Cardiac fibroblast (primary cell): ENCODE measurements at places on chromosomes 3 and 15.
A peak's percentile ranks its signal among the peaks of the same experiment; 100 is the strongest.

GRCh38 chr3:8653800-8654408 is 9.3 kb upstream of the SSUH2 start:
- no peak for DNase-seq

- no peak for DNase-seq
Observed at GRCh38 chr15:42034628-42035434, 14.0 kb upstream of the PLA2G4E start.

- DNase-seq = no peak
Observed at GRCh38 chr3:120460862-120461261, 10.1 kb upstream of the FSTL1 start.

DNA sequence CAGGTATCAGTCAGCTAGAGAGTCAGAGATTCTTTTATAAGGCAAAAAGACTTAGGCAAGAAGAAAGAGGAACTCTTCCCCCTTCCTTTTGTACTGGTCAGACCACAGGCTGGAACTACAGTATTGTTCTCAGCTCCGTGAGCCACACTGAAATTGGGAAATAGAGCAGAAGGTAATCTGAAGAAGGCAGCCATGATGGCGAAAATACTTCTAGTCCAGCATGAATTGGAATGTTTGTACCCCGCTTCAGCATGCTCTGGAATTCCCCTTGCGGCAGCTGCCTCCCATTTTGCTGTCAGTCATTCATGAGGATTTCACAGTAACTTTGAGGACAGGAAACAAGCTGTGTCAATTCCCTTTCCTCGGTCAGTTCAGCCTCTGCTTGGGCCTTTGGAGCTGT is 96.2 kb downstream of the CORO2B start:
- no peak for DNase-seq

DNA sequence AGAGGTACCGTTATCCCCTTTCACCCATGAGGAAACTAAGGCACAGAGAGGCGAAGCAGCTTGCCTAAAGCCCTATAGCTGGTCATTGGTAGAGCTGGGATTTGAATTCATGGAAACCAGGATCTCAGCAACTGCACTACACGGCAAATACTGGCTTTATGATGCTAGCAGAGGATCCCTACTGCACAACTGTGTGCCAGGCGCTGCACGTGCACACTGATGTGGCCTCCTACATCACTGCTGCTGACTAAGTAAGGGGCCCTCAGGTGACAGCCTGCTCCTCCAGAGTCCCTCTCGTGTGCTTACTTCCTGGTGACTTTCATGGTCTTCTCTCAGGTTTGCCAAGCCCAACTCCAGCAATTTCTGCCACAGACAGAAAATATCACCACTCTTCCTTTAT is 3.4 kb upstream of the POLG start:
- DNase-seq = no peak

DNA sequence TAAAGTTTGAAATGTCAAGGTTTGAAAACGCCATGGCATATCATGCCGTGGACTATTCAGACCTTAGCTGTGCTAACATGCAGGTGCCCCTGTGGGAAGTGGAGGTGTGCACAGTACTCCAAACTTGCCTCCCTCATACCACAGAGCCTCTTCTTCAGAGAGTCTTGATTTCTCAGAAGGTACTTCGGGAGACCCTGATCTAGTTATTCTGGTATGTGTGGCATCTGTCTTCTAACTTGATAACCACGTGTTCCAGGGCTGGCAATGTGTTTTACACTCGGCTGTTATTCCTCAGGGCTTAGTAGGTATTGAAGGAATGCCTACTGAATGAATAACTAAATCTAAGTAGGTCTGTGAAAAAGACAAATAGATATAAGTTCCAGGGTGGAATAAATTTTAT is 309.9 kb downstream of the CLSTN2 start:
- DNase-seq = no peak

DNA sequence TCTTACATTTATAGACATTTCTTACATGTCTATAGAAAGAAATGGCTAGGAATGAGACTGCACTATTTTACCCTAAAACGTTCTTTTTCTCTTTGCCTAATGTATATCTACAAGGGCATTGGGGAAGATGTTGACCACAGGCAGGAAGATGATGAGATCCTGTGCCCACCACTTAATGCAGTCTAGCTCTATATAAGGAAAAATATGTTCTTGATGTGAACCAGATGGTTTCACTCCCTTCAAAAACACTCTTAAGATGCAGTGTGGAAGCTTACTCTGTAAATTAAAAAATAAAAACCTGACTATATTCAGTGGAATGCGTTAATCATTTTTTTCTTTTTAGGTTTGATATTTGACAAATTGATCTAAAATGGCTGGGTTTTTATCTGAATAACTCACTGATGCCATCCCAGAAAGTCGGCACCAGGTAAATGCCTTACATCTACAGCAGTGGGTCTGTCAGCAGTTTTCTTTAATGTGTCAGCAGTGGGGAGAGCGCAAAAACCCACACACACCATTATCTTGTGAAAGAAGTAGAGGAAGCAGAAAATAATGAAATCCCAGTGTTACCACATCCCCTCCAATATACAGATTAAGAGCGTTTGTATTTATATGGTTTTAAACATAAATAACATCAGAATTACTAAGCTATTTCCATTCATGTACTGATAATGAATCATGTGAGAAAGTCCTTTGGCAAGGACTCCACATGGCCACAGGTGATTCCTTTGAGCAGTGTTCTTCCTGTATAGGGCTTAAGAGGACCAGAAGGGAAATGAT is 10.1 kb downstream of the AGTR1 start:
- no peak for DNase-seq

DNA sequence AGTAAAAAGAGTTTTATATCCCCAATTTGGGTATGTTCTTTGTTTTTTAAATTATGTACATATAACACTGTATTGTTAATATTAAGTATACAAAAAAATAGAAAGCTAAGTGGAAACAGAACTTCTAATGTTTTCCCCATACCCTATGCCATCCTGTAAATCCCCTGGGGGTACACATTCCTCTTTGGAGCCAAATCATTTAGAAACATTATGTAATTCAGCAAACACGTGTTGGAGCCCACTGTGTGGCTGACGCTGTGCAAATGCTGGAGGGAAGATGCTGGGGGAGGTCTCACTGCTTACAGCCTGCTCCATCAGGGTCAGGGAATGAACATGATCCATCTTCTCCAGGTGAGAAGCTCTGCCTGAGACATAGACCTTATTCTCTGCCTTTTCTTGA is 52.8 kb downstream of the CRTC3 start:
- no peak for DNase-seq

DNA sequence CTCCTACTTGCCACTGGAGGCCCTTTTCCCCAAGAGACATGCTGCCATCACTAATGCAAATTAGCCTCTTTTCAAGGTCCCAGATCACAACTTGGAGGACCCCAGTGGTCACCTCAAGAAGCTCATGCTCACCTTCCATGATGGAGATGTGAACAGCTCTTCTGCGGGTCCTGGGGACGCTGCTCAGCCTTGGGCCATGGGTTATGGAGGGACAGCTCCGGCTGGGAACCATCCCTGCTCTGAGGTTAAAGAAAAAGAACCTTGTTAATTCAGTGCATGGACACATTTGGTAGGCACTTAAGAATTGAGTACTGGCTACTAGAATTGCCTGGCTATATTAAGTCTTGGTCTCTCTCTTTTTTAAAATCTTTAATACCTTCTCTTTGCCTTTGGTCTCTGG is 56.8 kb downstream of the WDR76 start:
- no peak for DNase-seq

- no peak for DNase-seq
Observed at GRCh38 chr3:130904491-130904890, 10.6 kb downstream of the ATP2C1 start.

- no peak for DNase-seq
Observed at GRCh38 chr15:36880224-36880912, 220.0 kb downstream of the MEIS2 start.

- peak; percentile 86 for DNase-seq
Observed at GRCh38 chr3:183766745-183767606, 58.4 kb downstream of the MAP6D1 start.

DNA sequence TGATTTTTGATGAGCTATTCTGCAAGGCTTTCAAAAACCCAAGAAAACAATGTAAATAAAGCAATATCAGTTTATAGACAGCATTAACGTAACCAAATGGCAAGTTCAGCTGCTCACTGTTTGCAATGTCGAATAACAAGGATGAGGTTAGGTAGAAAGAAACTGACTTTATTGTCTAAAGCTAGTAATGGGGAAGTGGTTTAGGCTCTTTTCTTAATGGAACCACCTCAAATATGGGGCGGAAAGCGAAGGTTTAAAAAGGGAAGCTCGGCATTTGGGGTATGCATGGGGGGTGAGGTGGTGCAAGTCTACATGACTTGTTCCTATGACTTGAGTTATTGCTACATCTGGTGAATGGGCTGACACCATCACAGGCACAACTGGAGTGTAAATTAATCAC is 1060.2 kb downstream of the NSUN3 start:
- no peak for DNase-seq

DNA sequence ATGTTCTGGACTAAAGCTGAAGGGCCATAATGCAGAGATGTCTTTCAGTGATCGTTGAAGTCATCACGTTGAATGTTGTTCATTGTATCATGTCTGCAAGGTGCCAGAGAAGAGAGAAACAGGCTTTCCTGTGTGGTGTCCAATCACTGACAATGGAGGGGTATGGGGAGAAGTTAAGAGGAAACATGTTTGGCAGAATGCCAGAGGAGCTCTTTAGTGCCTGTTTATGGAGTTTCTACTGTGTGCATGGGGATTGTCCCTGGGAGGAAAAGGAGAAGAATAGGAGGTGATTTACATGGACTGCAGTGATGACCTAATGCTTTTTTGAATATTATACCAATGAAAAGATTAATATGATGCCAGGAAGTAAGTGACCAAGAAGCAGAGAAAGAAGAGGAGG is 11.7 kb downstream of the SCAANT1 start:
- DNase-seq = peak; percentile 68

GRCh38 chr15:61037031-61037430 is 192.1 kb downstream of the RORA start:
- DNase-seq = peak; percentile 70

GRCh38 chr15:60325905-60326304 is 71.9 kb downstream of the ANXA2 start:
- DNase-seq = no peak

GRCh38 chr3:5473471-5473870 is 286.0 kb downstream of the EDEM1 start:
- no peak for DNase-seq

DNA sequence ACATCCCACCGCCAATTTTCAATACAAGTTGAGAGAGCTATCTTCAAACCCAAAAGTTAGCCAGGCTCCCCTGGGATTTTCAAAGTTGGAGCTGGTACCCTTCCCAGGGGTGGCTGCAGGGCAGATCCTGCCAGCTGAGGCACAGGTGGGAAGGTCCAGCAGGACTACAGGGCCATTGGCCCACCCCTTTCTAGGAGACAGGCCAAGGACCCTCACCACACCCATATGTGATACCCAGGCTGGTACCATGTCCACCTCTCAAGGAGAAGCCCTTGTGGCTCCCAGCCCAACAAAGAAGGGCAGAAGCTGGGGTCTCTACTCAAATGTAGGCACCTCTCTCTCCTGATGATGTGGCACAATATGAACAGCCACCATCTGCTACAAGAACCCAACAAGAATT is 8.0 kb downstream of the POC1A start:
- DNase-seq = no peak

GRCh38 chr3:131082246-131082645 is 55.6 kb downstream of the NEK11 start:
- no peak for DNase-seq

- DNase-seq = peak; percentile 73
Observed at GRCh38 chr3:143786219-143787191, 61.8 kb downstream of the SLC9A9 start.

GRCh38 chr15:39083213-39083612 is 497.7 kb upstream of the THBS1 start:
- DNase-seq = peak; percentile 87

GRCh38 chr3:187919048-187919447 is 173.8 kb upstream of the BCL6 start:
- DNase-seq = no peak

DNA sequence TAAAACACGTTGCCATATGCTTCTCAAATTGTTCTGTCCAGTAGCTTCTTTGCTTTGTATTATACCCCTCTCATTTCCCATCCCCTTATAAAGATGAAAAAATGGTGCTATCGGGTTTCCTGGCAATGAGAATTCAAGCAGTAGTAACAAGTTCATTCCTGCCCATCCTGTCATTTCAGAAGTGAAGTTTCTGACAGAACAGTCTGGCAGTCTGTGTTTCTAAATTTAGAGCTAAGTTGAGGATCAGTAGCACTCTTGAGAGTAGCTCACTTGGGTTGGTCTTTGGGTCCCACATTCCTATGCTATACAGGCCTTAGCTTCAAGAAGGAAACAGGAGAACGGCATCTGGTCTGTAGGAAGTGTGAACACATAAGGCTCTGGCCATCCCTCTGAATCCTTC is 134.6 kb downstream of the GHSR start:
- peak; percentile 12 for DNase-seq

DNA sequence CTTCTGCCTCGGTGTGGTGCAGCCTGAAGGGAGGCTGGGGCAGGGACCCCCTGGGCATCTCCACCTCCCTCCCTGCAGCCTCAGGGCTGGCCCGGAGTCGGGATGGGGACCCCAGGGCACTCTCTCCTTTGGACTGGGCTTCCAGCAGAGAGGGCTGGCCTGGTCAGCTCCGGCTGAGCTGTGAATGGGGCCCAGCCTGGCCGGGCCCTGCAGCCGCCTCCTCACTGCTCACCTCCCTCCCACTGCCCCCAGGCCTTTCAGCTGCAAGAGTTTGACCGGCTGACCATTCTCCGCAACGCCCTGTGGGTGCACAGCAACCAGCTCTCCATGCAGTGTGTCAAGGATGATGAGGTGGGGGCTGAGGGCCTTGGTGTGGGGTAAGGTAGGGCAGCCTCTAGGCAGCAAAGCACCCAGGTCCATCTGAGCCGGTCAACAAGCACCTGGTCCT is 36.0 kb downstream of the PSTPIP1 start:
- DNase-seq = no peak

DNA sequence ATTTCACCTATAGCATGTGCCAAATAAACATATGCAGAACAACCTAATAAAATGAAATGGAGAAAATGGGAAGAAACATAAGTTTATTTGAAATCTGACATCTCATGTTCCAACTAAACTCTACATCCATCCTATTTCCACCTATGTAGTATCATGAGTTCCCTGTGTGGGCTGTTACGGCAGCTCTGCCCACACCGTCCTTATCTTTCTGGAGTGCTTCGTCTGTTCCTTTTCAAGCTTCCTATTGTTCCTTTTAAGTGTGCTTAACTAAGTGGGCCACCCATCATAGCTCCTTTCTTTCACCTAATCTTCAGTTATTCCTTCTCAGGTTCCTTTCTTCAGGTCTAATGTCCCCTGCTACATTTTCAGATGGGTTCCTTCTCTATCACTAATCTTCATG is 17.3 kb downstream of the RYR3 start:
- DNase-seq = no peak
